ENCODE measurements at places on chromosomes 12 and 14.

- peaks cover 44% of the 10 kb centered on the region for H3K4me1 ChIP-seq
- peaks cover 70% of the 10 kb centered on the region for H3K36me3 ChIP-seq
- H3K27ac ChIP-seq, result no peak overlapping the region
- no peaks in the 10 kb centered on the region for H3K27me3 ChIP-seq
- H3K4me3 ChIP-seq, result no peak overlapping the region
Observed at GRCh38 chr12:4286228-4286627, 12.7 kb downstream of the CCND2 start.

DNA sequence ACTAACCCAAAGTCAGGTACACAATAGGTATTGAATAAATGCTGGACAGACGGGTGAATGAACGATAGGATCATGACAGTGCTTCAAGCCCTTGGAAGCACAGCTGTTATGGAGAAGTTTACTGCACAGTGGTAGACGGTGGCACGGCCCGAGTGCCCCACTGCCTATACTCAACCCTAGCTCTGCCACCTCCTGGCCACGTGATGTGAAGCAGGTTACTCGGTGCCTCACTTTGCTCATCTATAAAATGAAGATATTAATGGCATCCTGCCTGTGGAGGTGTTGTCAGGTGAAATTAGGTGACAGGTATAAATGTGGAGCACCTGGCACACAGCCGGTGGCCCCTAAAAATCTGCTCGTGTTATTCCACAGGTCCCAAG is 5.8 kb downstream of the ASB2 start:
- no peak overlapping the region for H3K4me3 ChIP-seq
- no peaks in the 10 kb centered on the region for H3K27me3 ChIP-seq
- peaks cover 6% of the 10 kb centered on the region for H3K4me1 ChIP-seq
- no peak overlapping the region for H3K27ac ChIP-seq
- H3K36me3 ChIP-seq, result no peaks in the 10 kb centered on the region

DNA sequence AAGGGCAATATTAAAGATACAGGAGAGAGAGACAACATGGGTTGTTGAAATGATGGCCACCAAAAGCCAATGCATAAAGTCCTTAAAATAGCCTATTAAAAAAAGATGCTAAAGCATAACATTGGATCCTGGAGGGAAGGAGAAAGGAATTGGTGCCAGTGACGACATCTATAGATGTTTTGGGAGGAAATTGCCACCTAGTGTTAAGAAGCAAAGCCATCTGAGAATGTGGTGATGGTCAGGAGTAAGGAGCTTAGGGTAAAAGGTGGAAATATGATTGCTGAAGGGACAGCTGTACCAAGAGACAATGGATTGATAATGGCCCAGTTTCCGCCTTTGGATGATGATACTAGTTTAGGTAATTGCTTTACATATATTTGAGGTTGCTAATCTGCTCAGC is 85.1 kb downstream of the TMEM30B start:
- no peaks in the 10 kb centered on the region for H3K4me1 ChIP-seq
- H3K27me3 ChIP-seq, result no peaks in the 10 kb centered on the region
- no peak overlapping the region for H3K27ac ChIP-seq
- no peaks in the 10 kb centered on the region for H3K36me3 ChIP-seq
- DNase-seq, result no peak
- H3K4me3 ChIP-seq, result no peak overlapping the region

DNA sequence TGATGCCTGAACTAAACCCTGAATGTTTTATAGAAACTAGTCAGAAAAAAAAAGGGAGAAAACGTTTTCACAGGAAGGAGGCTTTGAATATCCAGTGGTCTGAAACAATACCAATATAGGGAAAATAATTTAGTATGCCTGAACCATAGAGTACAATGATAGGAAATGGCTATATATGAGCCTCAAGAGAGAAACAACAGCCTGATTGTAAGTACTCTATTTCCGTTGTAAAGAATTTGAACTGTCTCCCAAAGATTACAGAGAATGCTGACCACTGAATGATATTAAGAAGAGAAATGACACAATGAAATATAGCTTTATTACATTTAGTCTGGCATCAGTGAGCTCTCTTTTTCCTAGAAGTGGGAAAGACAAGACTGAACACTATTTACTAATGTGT is 5.5 kb upstream of the GABARAPL1 start:
- no peak overlapping the region for H3K4me3 ChIP-seq
- DNase-seq, result no peak
- no peaks in the 10 kb centered on the region for H3K4me1 ChIP-seq

DNA sequence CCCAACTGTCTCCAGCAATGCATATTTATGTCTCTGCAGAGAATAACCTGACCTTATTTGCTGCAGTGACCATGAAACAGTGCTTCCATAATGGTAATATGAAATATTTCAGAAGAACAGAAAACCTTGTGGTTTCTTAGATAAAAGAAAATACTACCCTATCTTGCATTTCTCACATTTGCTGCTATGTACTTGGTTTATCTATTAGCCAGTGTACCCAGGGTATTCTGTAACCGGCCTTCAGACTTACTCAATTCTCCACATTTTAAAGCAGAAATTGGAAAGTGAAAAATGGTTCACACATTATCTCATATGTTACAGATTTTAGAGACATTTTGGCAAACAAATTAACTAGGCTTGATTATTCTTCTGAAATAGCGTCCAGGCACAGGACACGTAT is 57.9 kb upstream of the CCDC91 start:
- no peaks in the 10 kb centered on the region for H3K27me3 ChIP-seq
- H3K4me1 ChIP-seq, result no peaks in the 10 kb centered on the region
